ENCODE measurements at places on chromosomes 3 and 15. TPM values are rescaled to one million over a fixed set of nuclear protein-coding genes. Genes with fewer than 3 reads are reported as not detected.

Gene MYO5C
- 30.6 TPM for polyA plus RNA-seq

Gene HEMK1
- 32.1 TPM for polyA plus RNA-seq

Gene GOLGA6L4
- 34.0 TPM for polyA plus RNA-seq

Gene ZNF774
- 7.0 TPM for polyA plus RNA-seq

Gene MINDY4B
- polyA plus RNA-seq = not detected

Gene LMAN1L
- polyA plus RNA-seq = not detected

Gene TUSC7
- not detected for polyA plus RNA-seq

Gene ISLR
- polyA plus RNA-seq = 64.0 TPM

Gene SERINC4
- polyA plus RNA-seq = not detected

Gene SLC6A20
- polyA plus RNA-seq = 0.11 TPM

Gene IMPG2
- 0.46 TPM for polyA plus RNA-seq

Gene SOX14
- not detected for polyA plus RNA-seq

Gene GRIP2
- 1.5 TPM for polyA plus RNA-seq

Gene STRA6
- polyA plus RNA-seq = 25.0 TPM

Gene PSMD2
- 214 TPM for polyA plus RNA-seq

Gene HCLS1
- polyA plus RNA-seq = 8.3 TPM

Gene SNURF
- polyA plus RNA-seq = 46.5 TPM

Gene SSUH2
- polyA plus RNA-seq = 4.5 TPM

Gene GPR62
- 0.57 TPM for polyA plus RNA-seq

Gene DPPA4
- polyA plus RNA-seq = 4.9 TPM

Gene USP13
- 13.0 TPM for polyA plus RNA-seq

Gene RPL39L
- 27.0 TPM for polyA plus RNA-seq

Gene DHX30
- polyA plus RNA-seq = 71.0 TPM

Gene LIPH
- 1.4 TPM for polyA plus RNA-seq

Gene GOLGA6D
- 0.47 TPM for polyA plus RNA-seq

Gene IGSF10
- 1.8 TPM for polyA plus RNA-seq

Gene ADAMTS7
- 19.7 TPM for polyA plus RNA-seq

Gene SCG5
- polyA plus RNA-seq = 16.3 TPM

Gene KIF7
- 9.1 TPM for polyA plus RNA-seq

Gene TMC3
- 0.08 TPM for polyA plus RNA-seq

Gene KBTBD13
- not detected for polyA plus RNA-seq

Gene EHD4
- 17.2 TPM for polyA plus RNA-seq

Gene GPR149
- polyA plus RNA-seq = not detected

Gene TEX9
- polyA plus RNA-seq = 31.1 TPM

Gene ADGRG7
- 0.05 TPM for polyA plus RNA-seq

Gene HHLA2
- polyA plus RNA-seq = 21.5 TPM

Gene ROPN1
- 0.09 TPM for polyA plus RNA-seq

Gene LRRN1
- polyA plus RNA-seq = 16.5 TPM

Gene SPTSSB
- polyA plus RNA-seq = 2.4 TPM

Gene TMEM212
- not detected for polyA plus RNA-seq

Gene FGF12
- 5.2 TPM for polyA plus RNA-seq

Gene GPR15
- polyA plus RNA-seq = not detected

Gene IL5RA
- polyA plus RNA-seq = 0.57 TPM

Gene CKMT1B
- polyA plus RNA-seq = 1.5 TPM

Gene RNF7
- polyA plus RNA-seq = 122 TPM

Gene LMOD3
- polyA plus RNA-seq = 0.04 TPM

Gene ENTPD3
- polyA plus RNA-seq = 3.0 TPM

Gene C3orf70
- 8.0 TPM for polyA plus RNA-seq

Gene VEPH1
- 56.3 TPM for polyA plus RNA-seq

Gene SKIC8
- 95.1 TPM for polyA plus RNA-seq

Data from left renal cortex interstitium (tissue), 4 donors.